ENCODE measurements at places on chromosomes 1 and 21.

- DNase-seq, result no peak
These were observed 32.7 kb downstream of the TRIM11 start for GRCh38 chr1:228373681-228374571.

- no peak for DNase-seq
These were observed 40.2 kb upstream of the PARP1 start for GRCh38 chr1:226447932-226448665.

- DNase-seq, result no peak
These were observed 30.8 kb upstream of the ABCG1 start for GRCh38 chr21:42187976-42188653.

DNA sequence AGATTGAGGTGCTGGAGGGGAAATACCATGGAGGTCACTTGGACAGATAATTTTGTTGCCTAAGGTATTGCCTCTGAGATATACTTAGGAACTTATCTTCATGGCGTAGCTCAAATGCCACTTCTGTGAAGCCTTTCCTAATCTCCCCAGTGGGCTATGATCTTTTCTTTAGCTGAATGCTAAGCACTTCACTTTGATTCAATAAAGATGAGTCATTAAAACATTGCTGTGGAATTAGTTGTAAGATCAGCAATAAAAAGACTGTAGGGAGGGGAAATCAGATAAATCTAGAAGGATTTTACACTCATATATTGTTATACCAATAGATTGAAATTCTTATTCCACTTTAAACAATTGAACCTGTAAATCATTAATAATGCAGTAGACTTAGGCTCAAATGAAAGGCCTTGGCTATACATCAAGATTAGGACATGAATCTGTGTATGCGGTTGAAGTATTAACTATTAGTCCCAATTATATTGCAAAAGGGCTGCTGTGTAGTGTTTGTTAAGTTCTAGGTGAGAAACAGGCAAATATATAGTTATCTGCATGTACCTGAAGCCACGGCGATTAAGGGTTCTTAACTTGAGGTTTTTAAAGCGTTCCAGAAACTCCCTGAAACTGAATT lies 19.2 kb upstream of the MAGOH start:
- DNase-seq, result no peak

- no peak for DNase-seq
These were observed 65.2 kb upstream of the DIP2A start for GRCh38 chr21:46393451-46393940.

DNA sequence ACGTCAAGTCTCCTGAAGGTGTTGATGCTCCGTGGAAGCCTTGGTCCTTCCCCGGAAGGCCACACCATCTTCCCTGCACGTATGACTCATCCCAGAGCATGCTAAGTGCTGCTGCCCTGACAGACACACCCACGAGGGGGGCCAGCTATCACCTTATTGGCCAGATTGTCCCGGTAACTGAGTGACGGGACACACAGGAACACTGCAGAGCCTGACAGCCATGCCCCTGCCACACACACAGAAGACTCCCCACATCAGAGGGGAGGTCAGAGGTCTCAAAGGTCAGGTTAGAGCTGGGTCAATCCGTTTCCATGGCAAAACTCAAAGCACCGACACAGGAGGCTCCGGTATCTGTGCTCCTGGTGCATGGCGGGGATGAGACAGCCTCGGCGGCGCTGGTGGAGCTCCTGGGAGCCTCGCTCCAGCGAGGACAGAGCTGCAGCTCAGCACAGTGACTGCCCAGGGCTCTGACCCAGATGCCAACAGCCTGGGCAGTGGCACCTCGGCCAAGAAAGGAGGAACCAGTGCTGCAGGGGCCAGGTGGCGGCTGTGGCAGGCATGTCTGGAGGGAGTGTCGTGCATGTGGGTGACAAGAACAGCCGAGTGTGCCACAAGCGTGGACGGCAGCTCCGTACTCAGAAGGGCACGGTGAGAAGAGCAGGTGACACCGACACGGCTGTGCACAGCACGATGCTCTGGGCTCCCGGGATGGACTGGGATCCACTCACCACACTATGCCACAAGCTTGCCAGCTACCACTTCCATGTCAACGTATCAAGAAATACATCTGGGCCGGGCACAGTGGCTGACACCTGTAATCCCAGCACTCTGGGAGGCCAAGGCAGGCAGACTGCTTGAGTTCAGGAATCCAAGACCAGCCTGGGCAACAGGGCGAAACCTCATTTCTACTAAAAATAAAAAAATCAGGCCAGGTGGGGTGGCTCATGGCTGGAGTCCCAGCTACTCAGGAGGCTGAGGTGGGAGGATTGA lies 14.8 kb upstream of the TMEM240 start:
- DNase-seq, result no peak

- DNase-seq, result no peak
These were observed 102.9 kb downstream of the PTPN14 start for GRCh38 chr1:214448536-214448935.

GRCh38 chr1:3722846-3723245 lies 29.4 kb upstream of the CCDC27 start:
- DNase-seq, result no peak

GRCh38 chr1:48002142-48002541 lies 5.0 kb upstream of the TRABD2B start:
- DNase-seq, result no peak

DNA sequence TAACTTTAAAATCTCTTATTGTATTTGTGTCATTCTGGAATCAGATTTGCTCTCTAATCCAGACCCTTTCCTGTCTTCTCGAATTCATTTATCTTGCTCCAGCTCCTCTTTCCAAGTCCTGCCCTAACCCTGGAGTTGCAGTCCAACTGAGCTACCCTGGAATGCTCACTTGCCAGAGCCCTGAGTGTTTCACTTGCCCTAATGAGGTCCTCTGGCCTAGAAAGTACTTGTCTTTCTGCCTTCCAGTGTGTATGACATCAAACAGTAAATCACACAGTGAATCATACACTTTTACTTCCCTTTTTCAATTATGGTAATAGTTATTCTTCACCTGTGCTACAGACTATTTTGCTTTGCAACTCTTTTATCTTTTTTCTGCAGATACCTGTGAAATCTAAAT lies 96.9 kb downstream of the NEK7 start:
- no peak for DNase-seq

DNA sequence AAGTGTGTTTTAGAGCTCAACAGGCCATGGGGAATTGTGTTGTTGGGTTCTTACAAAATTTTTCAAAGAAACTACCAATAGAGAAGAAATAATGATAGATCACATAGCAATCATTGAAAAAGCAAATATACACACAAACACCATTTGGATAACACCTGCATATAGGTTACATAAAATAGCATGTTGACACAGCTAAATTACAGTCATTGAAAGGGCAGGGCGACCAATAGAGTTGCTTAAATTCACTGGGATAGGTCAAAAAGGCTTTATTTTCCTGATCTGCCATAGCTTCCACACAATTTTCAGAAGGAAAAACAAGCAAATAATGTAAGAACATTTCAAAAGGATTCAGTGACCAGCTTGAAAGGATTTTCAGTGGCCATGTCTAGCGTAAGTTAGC lies 57.9 kb upstream of the FGGY start:
- DNase-seq, result no peak

- no peak for DNase-seq
These were observed at the start of gene PLEKHG5 for GRCh38 chr1:6491480-6491962. Gene PLEKHG5 (minus strand): TSS chr1:6491667. CDS start chr1:6477571, 14,096 bp downstream.

GRCh38 chr1:91864017-91864700 lies 21.8 kb downstream of the TGFBR3 start:
- no peak for DNase-seq

GRCh38 chr1:62336995-62337705 lies 17.9 kb upstream of the KANK4 start:
- DNase-seq, result no peak

DNA sequence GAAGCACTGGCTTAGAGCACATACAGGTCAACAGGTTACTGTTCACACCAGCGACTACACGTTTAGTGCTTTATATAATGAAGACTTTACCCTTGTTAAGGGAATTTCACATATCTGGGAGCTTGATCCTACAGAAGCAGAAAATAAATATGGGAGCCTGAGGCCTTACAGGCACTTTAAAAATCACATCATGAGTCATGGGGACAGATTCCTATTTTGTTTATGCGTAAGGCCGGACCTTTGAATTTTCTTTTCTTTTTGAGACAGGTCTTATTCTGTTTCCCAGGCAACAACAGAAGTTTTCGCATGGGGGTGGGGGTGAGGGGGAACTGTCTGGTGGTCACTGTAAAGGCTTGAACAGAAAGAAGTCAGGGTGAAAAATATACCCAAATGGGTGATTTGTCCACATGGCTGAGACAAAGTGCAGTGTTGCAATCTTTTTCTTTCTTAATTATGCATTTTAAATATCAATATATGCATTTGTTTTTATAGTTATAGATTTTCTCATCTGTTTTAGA lies 276.7 kb downstream of the KCNH1 start:
- no peak for DNase-seq

DNA sequence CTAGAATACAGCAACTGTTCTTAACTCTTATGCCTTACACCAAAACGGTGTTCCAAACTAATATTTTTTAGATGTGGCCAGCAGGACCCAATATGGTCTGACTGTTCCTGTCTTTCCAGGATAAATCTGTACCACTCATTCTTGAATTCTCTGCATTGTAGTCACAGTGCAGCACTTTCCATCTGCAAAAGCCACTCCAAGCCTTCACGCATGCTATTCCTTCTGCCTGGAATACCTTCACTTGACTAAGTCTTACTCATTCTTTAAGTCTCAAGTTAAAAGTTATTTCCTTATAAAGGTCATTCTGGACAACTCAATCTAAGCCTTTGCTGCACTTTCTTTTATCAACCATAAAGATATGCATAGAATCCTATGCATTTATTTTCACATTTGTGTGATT lies 1194.5 kb downstream of the PLA2G4A start:
- DNase-seq, result no peak

GRCh38 chr1:237684236-237684635 lies 206.5 kb downstream of the ZP4 start:
- no peak for DNase-seq

GRCh38 chr21:32900814-32901213 lies 124.9 kb upstream of the OLIG2 start:
- DNase-seq, result no peak

- peak; percentile 22 for DNase-seq
These were observed 184.8 kb downstream of the BRINP2 start for GRCh38 chr1:177355575-177355974.

DNA sequence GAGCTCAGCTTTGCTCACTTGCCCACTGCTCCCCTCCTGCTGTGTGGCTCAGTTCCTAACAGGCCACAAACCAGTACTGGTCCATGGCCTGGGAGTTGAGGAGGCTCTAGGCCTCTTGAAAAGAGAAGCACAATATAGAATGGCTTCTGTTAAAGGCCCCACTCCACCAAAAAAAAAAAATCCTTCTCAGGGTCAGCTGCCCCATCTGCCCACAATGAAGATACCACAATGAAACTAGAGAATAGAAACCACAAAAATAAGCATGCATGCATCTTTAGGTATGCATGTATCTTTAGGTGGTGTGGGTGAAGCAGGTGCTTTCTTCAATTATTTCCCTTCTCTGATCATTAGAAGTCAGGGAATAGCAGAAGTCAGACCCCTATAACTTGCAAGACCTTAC lies 620.4 kb upstream of the BEND5 start:
- DNase-seq, result no peak

GRCh38 chr1:10904396-10905358 lies 107.8 kb upstream of the TARDBP start:
- DNase-seq, result no peak

GRCh38 chr1:200369131-200369530 lies 40.7 kb downstream of the ZNF281 start:
- no peak for DNase-seq

- DNase-seq, result no peak
These were observed 64.0 kb upstream of the TARDBP start for GRCh38 chr1:10948463-10948775.

GRCh38 chr1:31791131-31791858 lies 24.5 kb downstream of the SPOCD1 start:
- no peak for DNase-seq

DNA sequence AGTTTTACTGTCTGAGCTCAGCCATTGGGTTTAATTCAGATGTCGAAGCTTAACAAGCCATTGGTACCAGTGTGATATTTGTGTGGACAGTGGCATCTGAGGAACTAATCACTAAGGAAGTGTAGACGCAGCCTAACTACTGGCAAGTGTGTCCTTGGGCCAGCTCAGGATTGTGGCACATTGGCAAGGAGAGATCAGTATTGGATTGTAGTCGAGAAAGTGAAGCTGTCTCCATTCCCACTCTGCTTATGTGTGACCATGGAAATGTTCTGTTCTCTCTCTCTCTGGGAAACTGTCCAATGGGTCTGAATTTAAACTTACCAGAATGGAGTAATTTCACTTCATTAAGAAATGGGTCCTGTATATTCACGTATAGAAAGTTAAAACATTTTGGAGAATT lies 112.2 kb downstream of the ITSN1 start:
- DNase-seq, result no peak

- no peak for DNase-seq
These were observed 18.9 kb downstream of the ARHGEF16 start for GRCh38 chr1:3473381-3473844.

GRCh38 chr1:116374353-116375147 lies 1.5 kb downstream of the ATP1A1 start:
- DNase-seq, result no peak

DNA sequence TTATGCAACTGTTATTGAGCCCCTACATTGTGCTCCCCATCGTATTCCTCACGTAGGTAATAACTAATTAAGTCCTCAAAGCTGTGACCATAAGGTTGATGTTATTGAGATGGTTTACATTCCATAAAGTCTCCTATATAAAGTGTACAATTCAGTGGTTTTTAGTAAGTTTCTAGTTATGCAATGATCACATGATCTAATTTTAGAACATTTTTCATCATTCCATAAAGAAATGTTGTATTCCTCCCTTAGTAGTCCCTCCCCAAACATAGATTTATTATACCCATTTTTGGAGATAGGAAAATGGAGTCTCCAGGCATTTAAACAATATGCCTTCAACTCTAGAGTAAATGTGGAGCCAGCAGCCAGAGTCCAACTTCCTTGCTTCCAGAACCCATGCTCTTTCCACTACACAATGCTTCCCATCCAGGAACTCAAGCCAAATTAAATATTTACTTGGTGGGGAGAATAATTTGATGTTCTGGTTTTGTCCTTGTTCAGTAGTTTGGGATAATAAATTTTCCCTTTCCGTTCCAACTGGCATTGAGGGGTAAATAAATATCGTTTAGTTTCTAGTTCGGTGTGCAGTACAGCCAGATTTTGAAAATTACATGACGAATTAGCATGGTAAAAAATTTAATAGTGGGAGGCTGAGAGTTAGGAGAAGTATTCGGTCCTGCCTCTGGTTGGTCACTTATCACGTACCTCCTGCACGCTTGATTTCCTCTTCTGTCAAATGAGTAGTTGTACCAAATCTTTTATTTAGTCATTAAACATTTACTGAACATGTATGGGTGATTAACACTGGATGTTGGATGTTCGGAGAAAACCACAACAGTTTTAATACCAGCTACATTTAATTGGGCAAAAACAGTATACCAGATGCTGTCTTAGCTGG lies 66.3 kb downstream of the CACHD1 start:
- no peak for DNase-seq

Data from iPS DF 6.9 (cell line).